ENCODE measurements at places on chromosomes 6 and 20.

GRCh38 chr6:49257549-49257948 lies 205.5 kb downstream of the MMUT start:
- no peak for DNase-seq

DNA sequence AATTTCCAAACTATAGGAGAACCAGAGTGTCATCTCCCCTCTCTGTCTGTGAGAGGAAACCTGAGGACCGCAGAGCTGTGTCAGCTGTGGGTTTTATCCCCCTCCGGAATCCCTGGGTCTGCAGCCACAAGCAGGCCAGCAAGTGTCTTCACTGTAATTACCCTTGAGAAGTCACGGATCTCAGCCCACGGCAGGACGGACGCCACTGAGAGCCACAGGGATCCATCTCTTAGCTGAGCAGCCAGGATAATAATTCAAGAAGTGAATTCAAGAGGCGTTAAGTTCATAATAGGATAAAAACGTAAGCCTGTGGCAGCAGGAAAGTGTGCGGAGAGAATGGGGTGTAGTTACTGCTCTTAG lies 37.0 kb downstream of the DLL1 start:
- DNase-seq = no peak

- DNase-seq = no peak
Observed at GRCh38 chr20:9629831-9630230, 115.4 kb downstream of the LAMP5 start.

DNA sequence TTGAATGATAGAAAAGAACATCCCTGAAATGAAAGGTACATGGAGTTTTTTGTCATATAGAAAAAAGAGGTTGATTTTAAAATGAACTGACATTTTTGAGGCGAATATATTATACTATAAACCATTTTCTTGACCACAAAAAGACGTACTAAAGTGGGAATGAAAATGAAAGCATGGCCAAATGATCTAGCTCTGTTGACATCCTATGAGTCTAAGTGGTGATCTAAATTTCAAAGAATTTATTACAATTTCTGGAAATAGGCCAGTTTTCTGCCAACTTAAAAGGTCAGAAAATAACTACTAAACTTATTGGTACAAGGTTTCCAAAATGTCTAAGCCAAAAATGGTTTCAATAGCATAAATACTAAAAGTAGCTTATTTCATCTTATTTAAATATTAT lies 536.8 kb downstream of the EYS start:
- DNase-seq = no peak

- no peak for DNase-seq
Observed at GRCh38 chr6:24838994-24839393, 40.3 kb upstream of the ARMH2 start.

- no peak for DNase-seq
Observed at GRCh38 chr20:7346562-7346961, 579.1 kb downstream of the BMP2 start.

- DNase-seq = no peak
Observed at GRCh38 chr20:26209171-26209941, 512.7 kb upstream of the ZNF337 start.

- DNase-seq = peak; percentile 1
Observed at GRCh38 chr6:70289299-70289698, 13.6 kb downstream of the COL9A1 start.

GRCh38 chr6:107585815-107586435 lies 96.0 kb downstream of the SOBP start:
- DNase-seq = peak; percentile 23

GRCh38 chr6:36794713-36795065 lies 44.6 kb downstream of the CPNE5 start:
- no peak for DNase-seq

DNA sequence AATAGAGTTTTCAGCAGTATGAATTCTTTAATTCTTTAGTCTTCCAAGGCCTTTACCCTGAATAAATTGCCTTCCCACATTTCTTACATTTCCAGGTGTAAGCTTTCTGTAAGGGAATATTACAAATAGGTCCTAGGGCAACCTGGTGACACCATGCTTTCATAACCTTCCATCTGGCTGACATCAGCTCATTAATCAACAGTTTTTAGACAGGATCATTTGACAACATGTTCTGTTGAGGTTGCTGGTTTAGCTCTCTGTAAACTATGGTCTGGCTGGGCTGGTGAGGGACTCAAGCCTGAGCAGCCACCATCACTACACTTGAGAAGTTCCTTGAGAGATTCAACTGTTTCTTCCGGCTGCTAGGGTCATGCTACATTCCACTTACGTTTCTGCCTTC lies 19.2 kb downstream of the FAM229B start:
- DNase-seq = no peak

DNA sequence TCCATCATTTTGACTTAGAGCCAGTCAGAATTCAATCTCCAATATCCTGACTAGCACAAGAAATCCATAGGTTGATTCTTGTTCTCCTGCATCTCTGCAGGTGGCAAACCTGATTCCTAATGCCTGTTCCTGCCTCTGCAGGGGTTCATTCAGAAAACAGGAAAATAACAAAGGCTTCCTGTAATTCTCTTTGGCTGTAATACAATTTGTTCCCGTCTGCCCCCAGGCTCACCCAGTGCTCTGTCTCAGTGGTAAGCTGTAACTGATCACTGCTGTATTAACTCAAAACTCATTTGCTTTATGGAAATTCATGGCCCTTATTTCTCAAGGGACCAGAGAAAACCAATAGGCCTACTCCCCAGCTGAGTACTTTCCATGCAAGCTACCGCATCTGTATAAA lies 88.6 kb downstream of the OPRM1 start:
- no peak for DNase-seq

DNA sequence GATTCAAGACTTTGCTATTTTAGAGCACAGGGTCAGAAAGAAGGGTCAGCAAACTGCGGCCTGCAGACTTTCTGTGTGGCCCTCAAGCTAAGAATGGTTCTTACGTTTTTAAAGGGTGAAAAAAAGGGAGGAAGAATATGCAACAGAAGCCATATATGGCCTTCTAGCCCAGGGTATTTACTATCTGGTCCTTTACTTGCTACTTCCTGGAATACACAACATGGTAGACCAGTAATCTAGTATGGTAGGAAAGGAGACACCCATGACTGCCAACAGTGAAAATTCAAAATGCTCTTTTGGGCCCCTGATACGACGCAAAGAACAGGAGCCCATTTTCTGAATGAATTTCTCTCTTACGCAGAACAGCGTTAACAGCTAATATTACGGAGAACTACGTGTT lies 60.4 kb upstream of the EMILIN3 start:
- DNase-seq = no peak

DNA sequence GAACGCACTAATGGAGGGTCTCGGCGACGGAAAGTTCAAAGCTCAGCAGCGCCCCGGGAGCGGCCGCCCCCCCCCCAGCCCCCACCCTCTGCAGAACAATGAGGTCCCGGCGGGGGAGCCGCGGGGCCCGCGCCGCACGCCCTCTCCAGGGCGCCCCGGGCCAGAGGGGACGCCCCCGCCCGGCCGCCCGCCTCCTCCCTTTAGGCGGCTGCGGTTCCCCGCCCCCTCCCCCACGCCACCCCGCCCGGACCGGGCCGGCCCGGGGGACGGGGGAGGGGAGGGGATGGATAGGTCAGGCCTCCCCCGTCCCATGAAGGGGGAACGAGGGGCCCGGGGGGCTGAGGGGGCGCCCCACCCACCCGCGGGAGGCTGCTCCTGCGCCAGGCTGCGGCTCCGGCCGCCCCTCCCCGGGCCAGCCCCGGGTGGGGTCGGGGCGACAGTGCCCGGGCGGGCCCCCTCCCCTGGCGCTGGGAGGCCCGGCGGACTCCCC lies 1.5 kb downstream of the NOL4L start:
- no peak for DNase-seq

DNA sequence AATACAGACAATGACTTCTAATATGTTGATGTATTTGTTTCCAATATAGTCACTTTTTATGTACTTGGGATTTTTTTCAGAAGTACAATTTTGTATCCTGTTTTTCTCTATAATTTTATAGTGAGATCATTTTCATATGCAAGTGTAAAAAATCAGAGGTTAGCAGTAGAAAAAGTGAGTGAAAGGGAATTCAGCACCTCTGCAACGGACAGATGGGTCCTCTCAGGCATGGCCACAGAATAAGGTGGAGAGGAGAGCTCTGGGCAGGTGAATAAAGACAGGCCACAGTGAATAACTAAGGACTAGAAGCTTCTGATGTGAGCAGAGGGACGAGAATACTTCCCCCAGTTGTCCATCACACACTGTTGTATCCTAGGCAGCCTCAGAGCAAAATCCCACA lies 210.1 kb upstream of the CNR1 start:
- DNase-seq = no peak

GRCh38 chr6:81772741-81773140 lies 20.3 kb upstream of the TENT5A start:
- DNase-seq = no peak

- no peak for DNase-seq
Observed at GRCh38 chr20:13029687-13030375, 21.1 kb downstream of the SPTLC3 start.

GRCh38 chr20:64223526-64224067 lies 32.0 kb upstream of the PCMTD2 start:
- DNase-seq = no peak

- DNase-seq = no peak
Observed at GRCh38 chr20:4135385-4136077, 120.2 kb upstream of the RNF24 start.

GRCh38 chr6:170035901-170036304 lies 255.0 kb downstream of the DLL1 start:
- no peak for DNase-seq

GRCh38 chr20:43926287-43927050 lies 11.8 kb downstream of the TOX2 start:
- no peak for DNase-seq

- DNase-seq = no peak
Observed at GRCh38 chr20:36571564-36572504, 1.6 kb upstream of the TGIF2 start.

- DNase-seq = no peak
Observed at GRCh38 chr6:150755524-150755923, 110.0 kb upstream of the MTHFD1L start.

DNA sequence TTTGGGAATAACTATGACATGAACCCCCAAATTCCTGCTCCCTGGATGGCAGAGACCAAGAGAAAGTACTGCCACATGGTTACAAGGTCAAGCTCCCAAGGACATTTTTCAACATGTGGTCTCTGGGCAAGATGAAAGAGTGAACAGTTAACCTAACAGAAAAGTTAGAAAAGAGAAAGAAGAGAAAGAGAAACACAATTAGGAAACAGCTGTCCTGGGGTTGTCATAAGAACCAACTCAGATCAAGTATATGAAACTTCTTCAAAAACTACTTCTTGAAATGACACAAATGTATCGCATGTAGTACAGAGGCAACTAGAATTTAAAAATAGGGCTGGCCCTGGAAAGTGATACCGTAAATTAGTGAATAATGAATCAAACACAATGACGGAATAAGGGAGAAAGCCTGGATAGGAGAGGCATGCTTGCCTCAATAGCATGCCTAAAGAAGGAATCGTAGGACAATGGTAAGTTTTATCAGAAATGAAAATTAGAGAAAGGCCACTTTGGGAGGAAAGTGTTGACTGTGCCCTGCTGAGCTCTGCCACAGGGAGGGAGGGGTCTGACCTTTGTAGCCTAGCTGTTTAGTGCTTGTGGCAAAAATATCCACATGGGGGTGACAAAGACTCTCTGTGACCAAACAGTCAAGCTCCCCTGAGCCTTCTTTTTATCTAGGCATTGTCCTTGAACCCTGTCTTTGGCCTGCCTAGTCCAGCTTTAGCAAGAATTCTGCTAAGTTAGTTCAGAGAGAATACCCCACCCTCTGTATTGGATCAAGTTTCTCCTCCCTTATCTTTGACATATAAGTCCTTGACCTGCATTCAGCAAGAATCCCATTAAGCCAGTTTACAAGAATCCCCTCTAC lies 4.3 kb upstream of the DCBLD1 start:
- DNase-seq = no peak

- DNase-seq = no peak
Observed at GRCh38 chr6:131980791-131981623, 29.8 kb upstream of the CCN2 start.

GRCh38 chr6:150667977-150668716 lies 68.5 kb downstream of the PLEKHG1 start:
- no peak for DNase-seq

DNA sequence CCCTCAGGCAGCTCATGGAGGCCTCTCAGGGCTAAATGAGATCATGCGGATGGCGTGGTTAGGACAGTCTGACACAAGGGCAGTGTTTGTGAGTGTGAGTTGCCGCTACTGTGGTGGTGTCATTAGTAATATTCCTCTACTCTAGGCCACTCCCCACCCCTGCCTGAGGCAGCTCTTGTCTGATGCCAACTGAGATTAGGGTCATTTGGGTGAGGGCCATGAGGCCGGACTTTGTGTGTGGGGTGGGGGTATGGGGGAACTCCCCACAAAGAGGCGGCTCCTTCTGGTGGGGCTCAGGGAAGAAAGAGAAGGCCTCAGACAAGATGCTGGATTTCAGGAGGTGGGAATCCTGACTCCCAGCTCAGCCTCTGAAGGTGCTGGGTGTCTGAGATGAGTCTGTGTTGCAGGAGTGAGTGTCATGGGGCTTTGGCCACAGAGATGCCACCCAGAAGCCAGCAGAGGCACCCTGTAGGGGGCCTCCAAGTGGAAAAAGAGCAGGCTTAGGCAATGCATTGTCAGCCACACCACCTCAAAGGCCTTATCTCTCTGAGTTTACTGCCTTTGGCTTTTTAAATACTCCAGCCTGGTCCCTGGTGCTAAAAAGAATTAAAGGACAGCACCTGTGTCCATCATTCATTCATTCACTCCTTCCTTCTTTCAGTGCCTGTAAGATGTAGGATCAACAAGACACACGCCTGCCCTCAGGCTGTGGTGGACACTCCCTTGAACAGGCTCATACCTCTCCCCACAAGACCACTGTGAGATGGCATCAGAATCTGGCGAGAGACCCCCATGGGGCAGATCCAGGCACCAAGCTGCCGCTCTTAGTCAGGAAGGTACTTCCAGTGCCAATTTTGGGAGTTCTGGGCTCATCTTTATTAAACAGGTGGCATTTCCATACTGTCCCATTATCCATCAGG lies 175.2 kb downstream of the MRPL14 start:
- DNase-seq = no peak

GRCh38 chr20:51377132-51377531 lies 165.4 kb downstream of the NFATC2 start:
- DNase-seq = no peak

Data from NCI-H1694 treated with DMSO at 0.1 percent for 48 hours (cell line).